ENCODE measurements at places on chromosomes 3 and 15. TPM values are rescaled to one million over a fixed set of nuclear protein-coding genes. Genes with fewer than 3 reads are reported as not detected.

The CLDN16 gene
- not detected for total RNA-seq

The ADAM10 gene
- 42.0 TPM for total RNA-seq

The CP gene
- 68.4 TPM for total RNA-seq

The DNAH12 gene
- not detected for total RNA-seq
